Occipital lobe (tissue), 3 donors: ENCODE measurements at places on chromosomes 5 and 9.

DNA sequence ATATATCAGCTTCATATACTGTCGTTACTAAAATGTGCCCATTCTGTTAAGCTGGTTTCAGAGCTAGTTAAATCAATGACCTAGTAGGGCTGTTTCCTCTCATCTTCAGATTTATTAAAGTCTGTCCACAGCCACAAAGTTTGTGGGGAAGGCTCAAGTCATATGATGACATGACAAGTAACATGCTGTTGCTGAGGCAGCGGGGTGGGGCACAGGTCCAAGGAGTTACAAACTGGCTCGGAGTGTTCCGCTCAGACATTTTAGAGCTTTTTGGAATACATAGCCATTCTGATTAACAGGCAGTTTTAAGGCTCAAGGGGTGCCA lies 2.7 kb upstream of the ANP32B start:
- DNase-seq = no peak

DNA sequence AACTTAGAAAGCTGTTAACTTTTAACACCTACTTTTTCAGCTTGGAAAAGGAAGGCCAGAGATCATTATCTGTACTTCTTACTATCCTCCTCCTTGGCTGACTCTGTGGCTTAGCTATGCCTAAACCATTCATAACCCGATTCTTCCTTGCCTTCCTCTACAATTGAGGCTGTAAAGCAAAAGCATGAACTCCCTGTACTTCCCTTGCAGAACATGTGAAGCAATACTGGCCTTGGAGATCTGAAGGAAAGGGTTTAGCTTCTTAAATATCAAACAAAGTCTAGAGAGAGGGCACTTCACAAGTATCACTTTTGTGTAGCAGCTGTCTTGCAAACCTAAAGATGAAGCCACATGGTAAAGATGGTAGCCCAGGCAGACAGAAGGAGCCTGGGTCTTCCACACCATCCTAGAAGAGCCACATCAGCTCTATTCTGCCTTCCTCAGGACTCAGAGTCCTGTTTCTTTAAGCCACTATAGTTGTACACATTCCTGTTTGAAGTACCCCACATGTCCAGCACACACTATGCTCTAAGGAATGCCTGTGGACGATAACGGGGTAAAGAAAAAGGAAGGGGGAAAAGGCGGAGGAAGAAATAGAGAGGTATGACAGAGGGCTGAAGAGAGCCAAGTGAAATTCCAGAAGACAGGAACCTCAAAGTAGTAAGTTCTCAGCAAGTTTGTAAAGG lies 169.2 kb downstream of the SLIT3 start:
- no peak for DNase-seq

- no peak for DNase-seq
Measured at GRCh38 chr5:123599171-123599570, 87.2 kb downstream of the CSNK1G3 start.

DNA sequence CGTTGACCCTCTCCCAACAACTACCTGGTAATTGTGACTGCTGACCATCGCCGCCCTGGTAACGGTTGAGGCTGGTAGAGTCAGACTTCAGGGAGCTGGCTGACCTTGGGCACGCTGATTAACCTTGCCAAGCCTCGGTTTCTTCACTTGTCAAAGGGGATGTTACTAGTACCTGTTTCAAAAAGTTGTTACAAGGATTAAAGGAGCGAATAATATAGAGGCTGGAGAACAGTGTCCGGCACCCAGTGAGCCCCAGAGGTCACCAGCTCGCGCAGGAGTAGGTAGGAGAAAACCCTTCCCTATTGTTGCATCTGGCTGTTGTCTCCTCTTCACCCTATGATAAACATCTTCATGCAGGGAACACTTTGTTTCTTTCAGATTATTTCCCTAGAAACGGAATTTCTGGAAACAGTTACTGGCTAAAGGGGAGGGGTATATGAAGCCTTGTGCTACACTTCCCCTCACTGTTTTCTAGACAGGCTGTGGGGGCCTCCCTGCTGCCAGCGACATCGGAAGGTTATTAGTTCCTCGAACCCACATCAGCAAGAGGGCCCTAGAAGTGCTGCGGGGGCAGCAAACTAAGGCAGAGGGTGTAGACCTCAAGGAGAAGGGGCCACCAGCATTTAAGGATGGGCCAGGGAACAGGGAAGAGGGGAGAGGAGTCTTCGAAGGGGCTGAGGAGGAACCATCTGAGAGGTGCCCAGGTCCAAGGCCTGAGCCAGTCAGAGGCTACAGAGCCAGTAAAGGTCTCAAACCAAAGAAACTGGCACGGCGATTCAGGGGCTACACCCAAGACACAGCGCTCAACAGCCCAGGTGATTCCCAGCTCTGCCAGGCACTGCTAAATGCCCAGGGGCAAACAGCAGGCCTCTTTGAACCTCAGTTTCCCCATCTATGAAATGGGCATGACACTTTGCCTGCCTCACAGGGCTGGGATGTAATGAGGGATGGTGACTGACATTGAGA lies 37.6 kb downstream of the HRH2 start:
- no peak for DNase-seq

GRCh38 chr9:38224941-38225340 lies 155.9 kb upstream of the SHB start:
- no peak for DNase-seq

DNA sequence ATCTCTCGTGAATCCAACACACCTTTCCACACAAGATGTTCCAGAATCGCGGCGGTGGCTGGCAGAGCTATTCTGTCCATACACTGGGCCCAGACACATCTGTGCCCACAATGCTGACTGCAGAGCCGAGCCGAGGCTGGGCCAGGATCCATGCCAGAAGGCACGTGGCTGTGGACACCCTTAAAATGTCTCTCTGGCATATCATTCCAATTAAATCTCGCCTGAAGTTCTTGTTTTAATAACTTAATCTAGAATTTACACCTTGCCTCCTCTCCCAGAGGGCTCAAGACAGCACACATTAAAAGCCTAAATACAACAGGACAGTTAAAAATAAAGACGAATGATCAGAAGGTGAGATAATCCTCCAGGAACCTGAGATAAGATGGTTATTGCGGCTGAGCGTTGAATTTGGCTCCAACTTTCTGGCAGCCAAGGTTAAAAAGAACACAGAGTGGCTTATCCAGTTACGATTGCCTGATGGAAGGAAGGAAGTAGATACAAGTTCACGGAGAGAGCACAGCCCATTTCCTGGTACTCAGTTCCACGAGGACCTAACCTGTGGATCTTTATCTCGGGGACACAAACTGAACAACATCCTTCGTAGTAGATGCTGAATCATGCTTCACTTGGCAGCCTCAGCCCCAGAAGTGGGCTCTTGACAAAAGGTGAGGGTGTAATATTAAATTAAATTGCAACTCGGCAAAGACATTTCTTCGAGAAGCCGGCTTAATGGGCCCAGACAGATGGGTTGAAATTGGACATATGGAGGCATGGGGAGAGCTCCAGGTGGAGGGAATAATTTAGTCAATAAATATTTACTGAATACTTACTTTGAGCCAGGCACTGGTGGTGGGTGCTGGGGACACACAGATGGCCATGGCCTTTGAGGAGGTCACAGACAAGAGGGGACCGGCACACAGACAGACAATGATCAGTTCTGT lies 86.0 kb upstream of the TBC1D2 start:
- DNase-seq = peak; percentile 22

DNA sequence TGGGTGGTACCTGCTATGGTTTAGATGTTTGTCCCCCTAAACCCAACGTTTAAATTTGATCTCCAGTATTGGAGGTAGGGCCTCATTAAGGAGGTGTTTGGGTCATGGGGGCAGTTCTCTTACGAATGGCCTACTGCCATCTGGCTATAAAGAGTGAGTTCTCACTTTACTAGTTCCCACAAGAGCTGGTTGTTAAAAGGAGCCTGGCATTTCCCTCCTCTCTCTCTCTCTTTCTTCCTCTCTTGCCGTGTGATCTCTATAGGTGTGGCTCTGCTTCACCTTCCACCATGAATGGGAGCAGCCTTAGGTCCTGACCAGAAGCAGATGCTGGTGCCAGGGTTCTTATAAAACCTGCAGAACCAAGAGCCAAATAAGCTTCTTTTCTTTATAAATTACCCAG lies 193.2 kb upstream of the CDH6 start:
- DNase-seq = no peak
